ENCODE measurements at places on chromosomes 12 and 14.
A peak's percentile ranks its signal among the peaks of the same experiment; 100 is the strongest.

DNA sequence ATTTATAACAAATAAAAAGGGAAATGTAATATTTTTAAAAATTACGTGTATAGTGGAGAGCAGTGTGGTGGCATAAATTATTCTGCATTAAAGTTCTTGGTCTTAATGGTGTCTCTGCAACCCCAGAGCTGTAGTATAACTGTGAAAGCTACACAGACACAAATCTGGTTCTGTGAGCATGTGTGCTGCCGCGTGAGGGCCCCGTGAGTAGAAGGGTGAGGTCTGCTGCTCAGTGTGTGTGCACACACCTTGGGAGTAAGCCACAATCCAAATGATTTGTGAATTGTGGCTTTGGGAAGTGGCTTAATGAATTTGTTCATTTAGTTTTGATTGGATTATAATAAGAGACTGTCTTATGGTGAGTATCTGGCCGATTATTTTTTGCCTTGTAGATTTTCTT, 16.8 kb downstream of the PELI2 start:
- H3K4me1 ChIP-seq = peaks cover 3% of the 10 kb centered on the region
- DNase-seq = no peak
- no peaks in the 10 kb centered on the region for H3K36me3 ChIP-seq
- peaks cover 14% of the 10 kb centered on the region for H3K27me3 ChIP-seq
- no peak overlapping the region for H3K4me3 ChIP-seq

GRCh38 chr12:105418821-105419291, 88.4 kb downstream of the C12orf75 start:
- H3K27ac ChIP-seq = no peak overlapping the region
- H3K36me3 ChIP-seq = no peaks in the 10 kb centered on the region
- H3K4me3 ChIP-seq = no peak overlapping the region
- no peak for DNase-seq
- H3K4me1 ChIP-seq = no peaks in the 10 kb centered on the region
- peaks cover 2% of the 10 kb centered on the region for H3K27me3 ChIP-seq

DNA sequence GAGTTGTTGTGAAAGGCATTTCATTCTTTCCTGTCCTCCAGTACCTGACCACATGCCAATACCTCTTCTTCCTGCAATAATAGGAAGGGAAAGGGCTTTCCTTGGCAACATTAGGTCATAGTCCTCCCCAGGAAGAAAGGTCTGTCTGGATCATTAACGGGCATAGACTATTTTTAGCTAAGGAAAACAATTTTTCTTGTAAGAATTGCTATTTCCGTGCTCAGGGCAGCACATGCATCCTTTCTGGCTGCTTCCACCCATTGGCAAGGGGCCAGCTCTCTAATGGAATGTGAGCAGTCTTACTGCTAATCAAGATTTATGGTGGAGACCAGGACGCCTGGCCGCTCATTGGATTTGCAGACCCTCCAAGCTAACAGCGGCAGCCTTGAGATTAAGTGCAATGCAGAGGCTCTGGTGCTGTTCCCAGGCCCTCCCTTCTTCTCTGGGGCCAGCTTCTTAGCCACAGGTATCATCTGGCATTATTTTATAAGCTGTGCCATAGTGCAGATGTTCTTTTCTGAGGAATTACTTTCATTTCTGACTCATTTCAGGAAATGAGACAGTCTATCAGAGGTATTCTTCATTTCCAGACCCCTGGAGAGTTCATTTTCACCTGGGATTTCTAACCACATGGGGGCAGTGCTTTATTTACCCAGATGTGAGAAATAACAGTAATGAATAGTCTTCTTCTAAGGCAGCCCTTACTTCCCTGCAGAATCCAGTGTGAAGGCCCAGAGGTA, 52.9 kb downstream of the ANO6 start:
- no peaks in the 10 kb centered on the region for H3K27me3 ChIP-seq
- no peaks in the 10 kb centered on the region for H3K36me3 ChIP-seq
- no peak for DNase-seq
- peaks cover 4% of the 10 kb centered on the region for H3K4me1 ChIP-seq

GRCh38 chr14:22822016-22822570, 6.9 kb upstream of the SLC7A7 start:
- peaks cover 11% of the 10 kb centered on the region for H3K27me3 ChIP-seq
- no peak overlapping the region for H3K27ac ChIP-seq
- H3K4me1 ChIP-seq = peaks cover 33% of the 10 kb centered on the region
- DNase-seq = no peak
- no peaks in the 10 kb centered on the region for H3K36me3 ChIP-seq

DNA sequence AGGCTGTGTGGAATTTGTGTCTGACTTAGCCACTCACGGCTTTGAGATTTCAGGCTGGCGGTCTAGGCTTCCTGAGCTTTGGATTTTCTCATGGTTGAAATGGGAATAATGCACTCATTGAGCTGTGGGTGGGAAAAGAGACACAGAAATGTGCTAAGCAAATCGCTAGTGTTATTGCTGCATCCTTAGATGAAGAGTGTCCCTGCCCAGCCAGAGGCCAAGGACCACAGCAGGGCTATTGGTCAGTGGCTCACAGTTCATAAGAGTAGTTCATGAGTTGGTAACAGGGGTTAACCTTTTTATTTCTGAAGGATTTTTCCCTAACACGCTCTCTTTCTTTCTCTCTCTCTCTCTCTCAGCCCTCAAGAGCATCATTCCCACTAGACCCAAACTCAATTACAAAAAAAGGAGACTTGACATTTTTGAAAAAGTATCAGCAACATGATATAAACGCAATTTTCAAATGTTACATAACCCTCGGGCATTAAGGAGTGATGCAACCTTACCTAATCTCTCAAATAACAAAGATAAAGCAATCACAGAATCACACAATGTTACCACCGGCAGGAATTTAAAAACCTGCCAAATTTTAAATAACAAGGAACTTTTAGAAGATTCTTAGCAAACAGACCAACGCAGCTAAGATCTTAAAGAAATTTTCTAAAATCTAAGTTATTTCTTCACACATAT, 36.7 kb upstream of the RMST start:
- H3K4me1 ChIP-seq = no peaks in the 10 kb centered on the region
- DNase-seq = no peak
- H3K36me3 ChIP-seq = no peaks in the 10 kb centered on the region
- no peaks in the 10 kb centered on the region for H3K27me3 ChIP-seq

DNA sequence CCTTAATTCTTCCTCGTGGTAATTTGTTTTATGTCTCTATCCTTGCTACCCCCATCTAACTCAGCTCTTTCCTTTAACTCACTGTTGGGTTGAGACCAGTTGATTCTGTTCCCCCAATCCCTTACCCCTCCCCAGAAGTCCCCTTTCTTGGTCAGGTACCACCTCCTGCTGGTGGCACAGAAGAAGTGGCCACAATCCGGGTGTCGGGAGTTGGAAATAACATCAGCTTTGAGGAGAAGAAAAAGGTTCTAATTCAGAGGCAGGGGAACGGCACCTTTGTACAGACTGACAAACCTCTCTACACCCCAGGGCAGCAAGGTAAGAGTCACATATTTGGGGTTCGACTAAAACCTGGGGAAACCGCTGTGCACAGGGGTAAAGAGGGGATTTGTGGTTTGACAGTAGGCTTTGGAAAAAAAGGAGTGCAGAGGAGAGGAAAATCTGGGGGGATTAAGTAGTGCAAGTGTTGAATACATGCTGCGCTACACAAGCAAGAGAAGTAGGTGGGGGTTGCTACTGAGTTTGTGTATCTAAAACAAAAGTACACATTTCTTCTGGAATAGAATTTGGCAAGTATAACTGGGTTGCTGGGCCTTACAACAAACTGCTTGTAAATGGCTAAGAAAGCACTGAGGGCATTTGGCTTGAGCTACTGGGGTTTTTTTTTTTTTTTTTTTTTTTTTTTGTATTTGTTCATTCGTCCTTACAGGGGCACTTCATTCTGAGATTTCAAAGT, 1.3 kb downstream of the A2ML1 start:
- H3K4me1 ChIP-seq = peaks cover 3% of the 10 kb centered on the region
- H3K27ac ChIP-seq = no peak overlapping the region
- DNase-seq = no peak
- H3K36me3 ChIP-seq = no peaks in the 10 kb centered on the region
- no peaks in the 10 kb centered on the region for H3K27me3 ChIP-seq
- H3K4me3 ChIP-seq = no peak overlapping the region

- H3K4me1 ChIP-seq = peaks cover 36% of the 10 kb centered on the region
- H3K4me3 ChIP-seq = peak within 1 kb of the TSS; percentile 97
- no peaks in the 10 kb centered on the region for H3K27me3 ChIP-seq
Measured at GRCh38 chr12:51083126-51083833, at the start of gene CSRNP2. Gene CSRNP2, minus strand, starts transcription at chr12:51083596. Its CDS starts 7,035 bp downstream, at chr12:51076561.

DNA sequence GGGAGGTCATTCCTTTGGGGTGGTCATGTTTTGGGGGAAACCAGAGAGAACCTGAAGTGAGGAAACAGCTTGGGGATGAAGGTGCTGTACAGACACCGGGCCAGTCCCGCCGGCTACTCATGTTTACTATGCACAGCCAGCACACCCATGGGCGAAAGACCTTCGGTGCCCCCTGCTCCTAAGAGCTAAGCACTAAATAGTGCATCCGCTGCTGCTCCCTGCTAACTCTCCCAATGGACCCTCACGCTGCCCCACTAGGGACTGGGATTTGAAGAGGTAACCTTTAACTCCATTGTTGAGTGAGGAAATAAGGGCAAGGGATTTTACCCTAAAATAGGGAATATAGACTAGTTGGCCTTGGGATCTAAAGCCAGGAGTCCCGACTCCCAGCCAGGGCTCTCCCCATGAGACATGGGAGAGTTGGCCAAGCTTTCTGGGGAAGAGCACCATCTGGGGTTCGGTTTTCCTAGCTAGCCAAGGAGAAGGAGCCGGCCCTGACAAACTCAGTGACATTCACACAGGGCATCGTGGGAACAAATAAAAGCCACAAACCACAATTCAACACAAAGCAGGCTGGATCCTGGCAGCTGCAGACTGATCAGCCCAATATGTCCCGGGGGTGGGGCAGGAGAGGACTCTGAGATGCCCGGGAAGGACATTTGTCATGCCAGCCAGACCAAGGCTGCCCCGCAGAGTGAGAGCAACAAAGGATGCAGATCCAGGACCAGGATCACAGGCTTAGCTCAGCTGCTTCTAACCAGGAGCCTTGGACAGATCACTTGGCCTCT, 91.7 kb downstream of the SINHCAF start:
- H3K4me1 ChIP-seq = peaks cover 6% of the 10 kb centered on the region
- H3K27me3 ChIP-seq = peaks cover 10% of the 10 kb centered on the region

DNA sequence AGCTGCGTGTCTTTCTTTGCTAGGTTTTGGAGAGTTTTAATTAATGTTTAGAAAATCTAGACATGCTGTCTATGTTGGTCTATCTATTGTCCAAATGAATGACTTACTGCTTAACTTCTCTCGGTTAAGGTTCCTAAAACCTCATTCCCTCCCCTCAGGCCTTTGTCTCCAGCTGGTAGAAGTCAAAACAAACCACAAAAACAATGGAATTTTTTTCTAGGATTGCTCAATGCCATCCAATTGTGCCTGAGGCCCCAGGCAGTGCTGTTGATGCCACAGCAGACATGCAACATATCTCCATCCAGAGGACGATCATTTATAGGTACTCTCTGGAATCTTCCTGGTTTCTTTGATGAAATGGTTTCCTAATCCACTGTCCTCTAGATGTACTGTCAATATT, 448.2 kb upstream of the TBX3 start:
- H3K27ac ChIP-seq = no peak overlapping the region
- H3K4me1 ChIP-seq = no peaks in the 10 kb centered on the region
- no peaks in the 10 kb centered on the region for H3K27me3 ChIP-seq
- H3K4me3 ChIP-seq = no peak overlapping the region

- H3K4me3 ChIP-seq = no peak overlapping the region
- H3K36me3 ChIP-seq = peaks cover 37% of the 10 kb centered on the region
- DNase-seq = no peak
- no peak overlapping the region for H3K27ac ChIP-seq
- peaks cover 13% of the 10 kb centered on the region for H3K4me1 ChIP-seq
- H3K27me3 ChIP-seq = no peaks in the 10 kb centered on the region
Measured at GRCh38 chr12:12521888-12522287, 40.8 kb downstream of the DUSP16 start.

GRCh38 chr14:31241450-31242114, 34.0 kb upstream of the HECTD1 start:
- DNase-seq = no peak
- no peaks in the 10 kb centered on the region for H3K36me3 ChIP-seq
- peaks cover 3% of the 10 kb centered on the region for H3K27me3 ChIP-seq
- H3K4me3 ChIP-seq = no peak overlapping the region
- peaks cover 17% of the 10 kb centered on the region for H3K4me1 ChIP-seq

- peaks cover 12% of the 10 kb centered on the region for H3K36me3 ChIP-seq
- peaks cover 33% of the 10 kb centered on the region for H3K4me1 ChIP-seq
- peak; percentile 80 for DNase-seq
- H3K27me3 ChIP-seq = peaks cover 14% of the 10 kb centered on the region
- peak within 1 kb of the TSS; percentile 98 for H3K27ac ChIP-seq
Measured at GRCh38 chr14:63727736-63728728, at the start of gene SGPP1. Gene SGPP1, minus strand, starts transcription at chr14:63728065. Its CDS starts 121 bp downstream, at chr14:63727944.

DNA sequence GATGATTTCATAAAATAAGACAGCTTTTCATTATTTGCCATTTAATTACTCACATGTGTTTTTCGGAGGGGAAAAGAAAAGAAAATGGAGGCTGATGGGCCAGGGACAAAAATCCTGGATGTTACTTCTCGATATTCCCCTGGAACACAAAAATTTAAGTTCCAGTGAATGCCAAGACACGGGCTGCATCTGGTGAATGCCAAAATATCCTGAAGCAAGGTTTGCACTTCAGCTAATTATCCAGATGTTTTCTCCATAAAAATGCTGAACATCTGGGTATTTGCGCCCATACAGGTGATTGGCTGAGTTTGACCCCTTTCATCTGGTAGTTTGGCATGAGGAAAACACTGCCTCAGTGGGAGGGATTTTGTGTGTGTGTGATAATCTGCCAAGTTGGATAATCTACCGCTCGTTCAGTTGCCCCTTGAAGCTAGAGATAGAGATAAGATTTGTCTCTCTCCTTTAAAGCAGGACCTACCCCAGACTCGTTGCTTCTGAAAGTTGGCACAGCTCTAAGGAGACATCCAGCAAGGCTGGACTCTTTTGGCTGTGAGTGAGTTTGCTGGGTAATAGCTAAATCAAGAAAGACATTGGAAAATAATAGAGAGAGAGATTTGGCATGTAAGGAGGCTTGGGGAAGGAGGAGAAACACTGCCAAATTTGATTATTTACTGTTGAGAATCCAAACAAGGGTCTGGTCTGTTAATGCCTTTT, 390.0 kb downstream of the EGLN3 start:
- no peaks in the 10 kb centered on the region for H3K4me1 ChIP-seq
- no peak for DNase-seq
- no peaks in the 10 kb centered on the region for H3K36me3 ChIP-seq
- H3K27ac ChIP-seq = no peak overlapping the region

- DNase-seq = no peak
- H3K4me1 ChIP-seq = peaks cover 5% of the 10 kb centered on the region
- no peak overlapping the region for H3K4me3 ChIP-seq
- no peaks in the 10 kb centered on the region for H3K27me3 ChIP-seq
- no peak overlapping the region for H3K27ac ChIP-seq
Measured at GRCh38 chr14:60951776-60952435, 29.0 kb downstream of the TRMT5 start.

- H3K27ac ChIP-seq = no peak overlapping the region
- H3K4me3 ChIP-seq = no peak overlapping the region
- H3K36me3 ChIP-seq = no peaks in the 10 kb centered on the region
- H3K4me1 ChIP-seq = peaks cover 3% of the 10 kb centered on the region
Measured at GRCh38 chr14:55238019-55238680, 33.1 kb upstream of the FBXO34 start.

DNA sequence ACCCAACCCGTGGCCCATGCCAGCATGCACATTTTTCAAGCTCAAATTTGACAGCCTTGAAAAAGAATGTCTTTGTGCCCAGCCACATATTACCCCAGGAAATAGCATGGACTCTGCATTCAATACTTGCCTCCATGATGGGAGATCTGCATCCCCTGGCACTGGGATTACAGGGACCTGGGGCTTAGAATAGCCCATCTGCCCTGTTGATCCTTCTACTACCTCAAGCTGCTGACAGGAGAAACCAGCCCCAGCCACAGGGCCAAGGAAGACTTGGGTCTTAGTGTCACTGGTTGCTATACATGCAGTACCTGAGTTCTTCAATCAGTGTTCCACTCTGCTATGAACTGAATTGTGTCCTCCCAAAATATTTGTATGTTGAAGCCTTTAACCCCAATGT, 85.3 kb downstream of the LRRC74A start:
- DNase-seq = no peak
- H3K36me3 ChIP-seq = peaks cover 6% of the 10 kb centered on the region
- no peak overlapping the region for H3K27ac ChIP-seq
- no peaks in the 10 kb centered on the region for H3K27me3 ChIP-seq
- H3K4me3 ChIP-seq = no peak overlapping the region

All from T-helper 2 cell treated with Interferon-gamma antibody and Interleukin-4, amounts not matched to agents 5 μg/mL and 100 μg/mL, for 36 hours (primary cell).